ENCODE measurements at places on chromosomes 4 and X. TPM values are rescaled to one million over a fixed set of nuclear protein-coding genes. Genes with fewer than 3 reads are reported as not detected.

The BBS12 gene
- total RNA-seq, result 2.2 TPM

The JCHAIN gene
- 1.3 TPM for total RNA-seq

The MTTP gene
- total RNA-seq, result 0.08 TPM

The MSANTD1 gene
- total RNA-seq, result 0.48 TPM

The KDM5C gene
- total RNA-seq, result 110 TPM

The NDUFA1 gene
- total RNA-seq, result 58.9 TPM

The SLIT2 gene
- 2.2 TPM for total RNA-seq

The MAGEA4 gene
- not detected for total RNA-seq

The ATP2B3 gene
- not detected for total RNA-seq

The GAGE12E gene
- total RNA-seq, result not detected

The DDIT4L gene
- 0.26 TPM for total RNA-seq

The MGARP gene
- 29.9 TPM for total RNA-seq

The TRIM60 gene
- not detected for total RNA-seq

The DCAF8L2 gene
- total RNA-seq, result not detected

The PROM1 gene
- total RNA-seq, result not detected

The PI4K2B gene
- 14.3 TPM for total RNA-seq

The SMIM10L2A gene
- total RNA-seq, result 0.08 TPM

The BEX1 gene
- 0.96 TPM for total RNA-seq

The NSUN7 gene
- total RNA-seq, result 0.32 TPM

The F8A2 gene
- not detected for total RNA-seq

The TBC1D9 gene
- total RNA-seq, result 13.8 TPM

The LONRF3 gene
- total RNA-seq, result 1.2 TPM

The GPAT3 gene
- total RNA-seq, result 2.6 TPM

The CT45A3 gene
- not detected for total RNA-seq

The SUPT20HL1 gene
- not detected for total RNA-seq

The SLC49A3 gene
- 12.5 TPM for total RNA-seq

The AFP gene
- not detected for total RNA-seq

The PRAF2 gene
- total RNA-seq, result 27.6 TPM

The GAGE2A gene
- not detected for total RNA-seq

The PAGE1 gene
- not detected for total RNA-seq

The CHST7 gene
- total RNA-seq, result 25.2 TPM

The ZNF157 gene
- under 0.01 TPM for total RNA-seq

The PCDH18 gene
- total RNA-seq, result 59.1 TPM
